ENCODE measurements at places on chromosomes 3 and 15.
A peak's percentile ranks its signal among the peaks of the same experiment; 100 is the strongest.

- no peak for DNase-seq
Observed at GRCh38 chr15:92383519-92384324, 10.0 kb upstream of the ST8SIA2 start.

GRCh38 chr15:31733424-31733823, 296.9 kb upstream of the CHRNA7 start:
- no peak for DNase-seq

- no peak for DNase-seq
Observed at GRCh38 chr3:177754508-177754921, 557.2 kb upstream of the TBL1XR1 start.

DNA sequence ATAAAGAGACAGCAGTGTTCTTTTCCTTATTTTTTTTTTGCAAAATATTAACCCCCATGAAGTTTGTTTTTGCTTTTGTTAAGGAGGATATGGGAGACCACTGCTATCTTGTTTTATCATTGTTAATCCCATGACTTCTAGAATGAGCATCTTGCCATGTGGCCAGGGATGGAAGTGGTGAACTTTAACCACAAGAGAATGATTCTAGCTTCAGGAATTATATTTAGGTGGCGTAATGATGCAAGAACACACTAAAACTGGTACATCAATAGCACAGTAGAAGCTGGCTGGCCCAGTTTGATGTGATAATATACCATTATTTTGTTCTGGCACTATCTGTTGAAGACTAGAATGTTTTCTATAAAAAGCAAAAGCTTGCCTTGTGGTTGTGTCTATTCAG, 720.9 kb downstream of the GRM7 start:
- DNase-seq: no peak

- DNase-seq: no peak
Observed at GRCh38 chr15:34609102-34610057, 25.9 kb upstream of the GOLGA8B start.

GRCh38 chr3:62246094-62246493, 127.3 kb downstream of the FEZF2 start:
- DNase-seq: no peak

DNA sequence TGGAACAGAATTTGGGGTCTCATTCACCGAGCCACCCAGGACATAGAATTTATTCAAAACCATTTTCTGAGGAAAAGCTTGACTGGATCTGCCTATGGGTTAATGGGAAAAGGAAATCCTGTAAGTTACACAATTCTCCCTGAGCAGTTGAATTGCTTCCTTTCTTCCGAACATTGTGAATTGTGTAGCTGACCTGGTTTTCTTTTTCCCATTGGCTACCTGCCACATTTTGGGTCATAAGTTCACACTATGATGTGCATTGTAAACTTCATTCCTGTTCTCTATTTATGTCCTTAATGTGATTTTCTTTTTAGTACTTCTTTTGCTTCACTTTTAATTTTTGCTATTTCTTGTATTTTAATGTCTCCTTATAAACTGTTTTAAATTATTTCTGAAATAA, 386.0 kb upstream of the LRRC3B start:
- DNase-seq: peak; percentile 48

- DNase-seq: no peak
Observed at GRCh38 chr3:185021256-185021655, 131.6 kb downstream of the C3orf70 start.

DNA sequence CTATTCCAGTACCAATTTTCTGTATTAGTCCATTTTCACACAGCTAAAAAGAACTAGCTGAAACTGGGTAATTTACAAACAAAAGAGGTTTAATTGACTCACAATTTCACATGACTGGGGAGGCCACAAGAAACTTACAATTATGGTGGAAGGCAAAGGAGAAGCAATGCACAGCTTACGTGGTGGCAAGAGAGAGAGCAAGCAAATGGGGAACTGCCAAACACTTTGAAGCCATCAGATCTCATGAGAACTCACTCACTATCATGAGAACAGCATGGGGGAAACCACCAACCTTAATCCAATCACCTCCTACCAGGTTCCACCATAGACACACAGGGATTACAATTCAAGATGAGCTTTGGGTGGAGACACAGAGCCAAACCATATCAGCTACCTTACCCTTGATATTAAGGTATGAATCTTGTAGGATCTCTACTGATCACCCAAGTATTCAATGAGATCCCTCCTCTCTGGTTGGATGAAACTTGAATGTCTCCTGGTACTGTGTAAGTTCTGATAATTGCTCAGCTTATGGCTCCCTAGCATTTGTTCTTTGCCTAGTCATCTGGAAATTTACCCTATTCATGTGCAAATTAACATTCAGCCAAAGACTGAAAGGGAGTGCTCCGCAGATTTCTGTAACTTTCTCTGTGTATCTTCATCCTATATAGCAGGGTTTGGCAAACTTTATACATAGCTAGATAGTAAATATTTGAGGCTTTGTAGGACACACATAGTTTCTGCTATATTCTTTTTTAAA, 38.9 kb downstream of the MYL3 start:
- no peak for DNase-seq

DNA sequence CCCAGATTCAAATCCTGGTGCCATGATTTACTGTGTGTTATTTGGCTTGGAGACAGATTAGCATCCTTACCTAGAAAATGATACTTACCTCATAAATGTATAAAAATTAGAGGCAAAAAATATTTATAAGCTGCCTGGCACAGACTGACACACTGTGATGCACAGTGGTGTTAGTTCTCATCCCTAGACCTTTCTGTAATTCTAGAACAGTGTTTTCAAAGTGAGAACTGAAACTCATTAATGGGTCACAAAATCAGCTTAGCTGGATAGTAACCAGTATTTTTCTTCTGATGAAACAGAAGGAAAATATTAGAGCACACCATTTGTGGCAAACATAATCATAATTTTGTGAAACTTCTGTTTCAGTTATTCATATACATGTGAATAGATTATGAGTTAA, 17.9 kb upstream of the MTHFS start:
- DNase-seq: no peak

DNA sequence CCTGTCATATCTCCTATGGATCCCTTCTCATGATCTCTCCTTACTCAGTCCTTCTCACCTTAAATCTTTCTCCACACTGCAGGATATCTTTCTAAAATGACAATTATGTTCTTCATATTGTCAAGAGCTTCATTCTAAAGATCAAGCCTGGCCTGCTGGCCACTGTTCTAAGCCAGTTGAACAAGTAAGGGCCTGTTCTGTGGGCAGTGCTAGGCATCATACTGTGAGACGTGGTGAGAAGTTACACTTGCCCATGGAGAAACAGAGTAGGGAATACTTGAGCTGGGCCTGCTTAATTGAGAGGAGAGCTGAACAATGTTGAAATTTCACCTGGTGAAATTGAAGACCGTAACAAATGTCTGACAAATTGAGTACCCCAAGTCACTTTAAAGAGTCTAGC, 184.1 kb upstream of the RASGRP1 start:
- no peak for DNase-seq

Data from renal pelvis (tissue), 12 donors.